Central memory CD8-positive, alpha-beta T cell (primary cell): ENCODE measurements at places on chromosomes 13 and 19.
A peak's percentile ranks its signal among the peaks of the same experiment; 100 is the strongest.

- DNase-seq: no peak
Measured at GRCh38 chr19:7489609-7490044, 792 bp upstream of the PEX11G start.

DNA sequence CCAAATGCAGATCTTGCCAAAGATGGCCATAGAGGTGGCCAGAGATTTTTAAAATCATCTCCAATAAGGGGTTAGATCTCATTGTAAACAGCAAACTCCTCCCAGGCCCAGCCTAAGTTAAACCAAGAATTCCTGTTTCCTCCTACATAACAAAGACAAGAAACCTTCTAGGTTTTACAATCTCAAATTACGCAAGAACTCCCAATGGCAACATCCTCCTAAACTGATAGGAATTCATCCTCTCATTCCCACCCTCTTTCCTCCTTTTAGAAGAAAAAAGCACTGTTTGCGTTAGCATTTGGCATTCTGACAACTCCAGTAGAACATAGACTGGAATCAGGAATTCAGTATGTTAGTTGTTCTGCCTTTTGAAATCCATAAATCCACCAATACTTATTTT lies 14.6 kb downstream of the PROSER1 start:
- no peak for DNase-seq

GRCh38 chr13:46909042-46909441 lies 12.2 kb upstream of the HTR2A start:
- no peak for DNase-seq

DNA sequence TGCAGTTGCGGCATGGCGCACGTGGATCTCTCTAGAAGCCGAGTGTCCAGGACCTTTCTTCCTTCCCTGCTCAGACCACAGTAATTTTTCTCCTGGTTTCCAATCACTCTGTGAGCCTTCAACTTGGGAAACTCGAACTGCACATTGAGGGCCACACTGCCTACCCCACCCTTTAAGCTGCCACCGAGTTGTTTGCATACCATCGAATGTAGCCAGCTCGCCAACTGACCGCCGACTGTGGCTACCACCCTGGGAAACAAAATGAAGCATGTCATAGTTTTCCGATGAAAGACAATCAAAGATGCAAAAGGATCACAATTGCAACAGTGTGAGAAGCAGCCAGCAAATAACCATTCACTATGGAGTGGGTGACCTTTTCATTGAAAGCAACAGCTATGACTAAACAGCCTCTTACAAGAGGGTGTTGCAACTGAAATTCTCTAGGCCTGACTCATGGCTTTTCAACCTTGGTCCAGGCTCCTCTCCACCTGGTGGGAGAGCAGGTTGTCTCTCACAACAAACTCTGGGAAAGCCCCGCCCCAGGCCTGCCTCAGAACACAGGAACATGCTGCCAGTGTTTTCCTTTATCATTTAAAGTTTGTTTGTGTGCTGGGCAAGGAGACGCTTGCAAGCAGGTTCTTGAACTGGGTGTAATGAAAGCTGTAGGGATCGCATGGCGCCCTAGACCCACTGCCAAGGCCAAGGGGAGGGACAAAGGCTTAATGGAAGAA lies 141.7 kb upstream of the SERP2 start:
- no peak for DNase-seq

DNA sequence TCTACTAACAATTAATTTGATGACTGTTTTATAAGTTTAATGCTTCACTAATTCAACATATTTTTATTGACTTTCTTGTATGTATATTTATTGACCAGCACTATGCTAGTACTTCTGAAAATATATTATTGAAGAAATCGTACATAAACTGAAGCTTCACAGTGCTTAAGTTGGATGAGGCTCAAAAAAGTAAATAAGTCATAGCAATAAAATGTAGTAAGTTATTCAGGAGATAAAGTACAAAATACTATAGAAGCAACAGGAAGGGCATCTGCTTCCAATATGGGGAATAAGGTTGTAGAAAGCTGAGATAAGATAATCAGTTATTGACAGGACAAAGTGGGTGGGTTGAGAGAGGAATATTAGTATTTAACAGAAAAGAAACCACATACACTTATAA lies 944.9 kb upstream of the MIR17HG start:
- no peak for DNase-seq

- no peak for DNase-seq
Measured at GRCh38 chr13:110000534-110001345, 214.4 kb upstream of the IRS2 start.

DNA sequence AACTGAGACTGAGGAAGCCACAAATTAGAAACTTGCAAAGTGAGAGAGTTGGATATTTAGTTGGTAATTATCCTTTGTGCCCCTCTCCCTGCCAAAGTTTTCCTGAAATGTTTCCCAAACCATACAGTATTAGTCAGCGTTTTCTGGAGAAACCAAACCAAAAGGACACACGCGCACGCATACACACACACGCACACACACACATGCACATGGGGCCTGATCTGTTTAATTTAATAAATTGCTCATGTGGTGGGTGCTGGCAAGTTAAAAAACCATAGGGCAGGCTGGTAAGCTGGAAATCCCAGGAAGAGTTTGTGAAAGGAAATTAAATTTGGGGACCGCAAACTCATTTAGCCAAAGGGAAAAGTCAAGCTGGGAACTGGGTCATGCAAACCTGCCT lies 11.7 kb upstream of the CYSLTR2 start:
- no peak for DNase-seq

DNA sequence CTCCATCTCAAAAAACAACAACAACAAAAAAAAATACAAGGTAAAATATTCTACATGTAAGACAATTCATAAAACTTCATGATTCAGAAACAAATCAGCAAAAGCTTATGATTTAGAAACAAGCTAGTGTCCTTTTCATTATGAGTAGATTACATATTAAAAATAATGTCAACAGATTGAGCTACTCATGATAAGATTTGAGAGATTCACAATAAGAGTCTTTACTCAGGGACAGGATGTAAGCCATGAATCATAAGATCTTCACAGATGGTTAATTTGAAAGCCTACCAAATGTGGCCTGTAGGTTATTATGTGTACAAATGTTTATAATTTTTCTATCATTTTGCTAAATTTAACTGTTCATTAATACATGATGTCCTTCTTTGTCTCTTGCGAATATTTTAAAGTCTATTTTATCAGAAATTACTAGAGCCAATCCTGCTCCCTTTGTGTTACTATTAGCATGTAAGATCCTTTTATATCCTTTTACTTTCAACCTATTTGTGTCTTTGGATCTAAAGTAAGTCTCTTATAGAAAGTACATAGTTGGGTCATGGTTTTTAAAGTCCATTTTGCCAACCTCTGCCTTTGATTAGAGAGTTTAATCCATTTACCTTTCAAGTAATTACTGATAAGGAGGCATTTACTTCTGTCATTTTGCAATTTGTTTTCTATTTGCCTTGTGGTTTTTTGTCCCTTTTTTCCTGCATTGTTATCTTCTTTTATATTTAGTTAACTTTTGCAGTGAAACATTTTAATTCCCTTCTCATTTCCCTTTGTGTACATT lies 68.3 kb upstream of the RXFP2 start:
- no peak for DNase-seq

DNA sequence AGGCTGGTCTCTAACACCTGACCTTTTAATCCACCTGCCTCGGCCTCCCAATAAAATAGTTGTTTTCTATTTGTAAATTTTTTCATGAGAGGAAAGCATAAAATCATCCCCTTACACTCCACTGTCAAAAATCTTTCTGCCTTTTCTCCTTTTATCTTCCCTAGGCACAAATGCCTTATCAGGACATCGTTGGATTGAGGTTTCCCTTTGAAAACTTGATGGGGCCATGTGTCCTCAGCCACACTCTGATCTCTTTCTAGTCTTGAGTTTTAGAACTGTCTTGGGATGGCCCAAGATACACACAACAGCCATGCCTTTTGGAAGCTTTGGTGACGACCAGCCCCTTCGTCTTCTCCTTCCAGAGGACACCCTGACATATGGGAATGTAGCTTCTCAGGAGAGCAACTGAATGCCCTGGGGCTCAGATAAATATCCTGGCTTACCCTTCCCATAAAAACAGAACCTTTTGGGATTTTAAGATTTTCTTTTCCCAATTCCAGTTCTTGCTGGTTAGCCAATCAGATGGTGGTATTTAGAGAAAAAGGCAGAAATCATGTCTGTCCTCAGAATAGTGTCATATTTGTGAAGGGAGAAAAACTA lies 112.4 kb downstream of the ZNF429 start:
- no peak for DNase-seq

- peak; percentile 70 for DNase-seq
Measured at GRCh38 chr19:48351341-48351752, 12.4 kb downstream of the TMEM143 start.

GRCh38 chr19:11256189-11256588 lies 6.1 kb downstream of the DOCK6 start:
- DNase-seq: no peak

DNA sequence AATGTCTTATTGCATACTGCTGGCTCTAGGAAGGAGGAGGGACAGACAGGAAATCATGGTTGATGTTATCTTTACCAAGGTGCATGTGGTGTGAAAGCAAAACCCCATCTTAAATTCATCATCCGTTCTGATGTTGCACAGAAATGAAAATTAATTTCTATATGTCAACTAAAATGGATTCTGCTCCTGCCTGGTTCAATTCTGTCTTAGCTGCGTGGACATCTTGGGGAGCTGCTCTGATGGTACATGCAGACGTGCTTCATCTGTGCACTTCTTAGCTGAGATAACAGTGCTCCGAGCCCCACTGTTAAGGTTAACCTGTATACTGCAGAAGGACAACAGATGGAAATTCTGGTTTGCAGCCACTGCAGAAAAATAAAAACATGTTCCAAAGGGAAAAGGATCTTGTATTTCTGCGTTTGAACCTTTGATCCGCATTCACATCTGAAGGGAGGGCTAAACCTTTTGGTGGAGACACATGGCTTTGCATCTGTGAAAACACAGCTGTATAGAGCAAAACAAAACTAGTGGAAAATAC lies 155.6 kb downstream of the TM9SF2 start:
- DNase-seq: peak; percentile 27

DNA sequence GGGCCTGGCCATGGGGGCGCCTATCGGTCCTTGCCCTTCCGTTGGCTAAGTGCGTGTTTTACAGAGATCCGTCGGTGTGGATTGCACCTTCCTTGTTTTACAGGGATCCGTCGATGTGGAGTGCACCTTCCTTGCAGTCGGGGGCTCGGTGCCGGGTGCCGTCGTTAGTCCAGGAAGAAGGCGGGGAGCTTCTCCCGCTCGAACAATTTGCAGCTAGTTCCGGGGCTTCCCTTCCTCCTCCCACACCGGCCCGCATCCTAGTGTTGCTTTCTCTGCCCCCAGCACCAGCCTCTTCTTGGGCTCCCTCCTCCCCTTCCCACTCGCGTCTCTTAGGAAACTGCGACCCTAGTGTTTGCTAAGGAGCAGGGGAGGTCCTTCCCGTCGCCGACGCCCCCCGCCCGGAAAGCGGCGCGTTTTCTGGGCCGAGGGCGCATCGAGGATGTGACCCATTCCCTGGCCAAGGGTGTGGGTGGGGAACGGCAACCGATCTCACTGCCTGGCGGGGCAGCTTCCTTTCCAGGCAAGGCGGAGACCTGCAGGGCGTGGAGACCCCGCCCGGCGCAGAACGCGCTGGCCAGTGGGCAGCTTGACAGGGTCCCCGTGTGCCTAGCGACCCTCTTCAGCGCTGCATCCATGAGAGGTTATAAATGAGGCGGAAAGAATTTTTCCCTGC lies 75.7 kb upstream of the ZNF91 start:
- DNase-seq: no peak

DNA sequence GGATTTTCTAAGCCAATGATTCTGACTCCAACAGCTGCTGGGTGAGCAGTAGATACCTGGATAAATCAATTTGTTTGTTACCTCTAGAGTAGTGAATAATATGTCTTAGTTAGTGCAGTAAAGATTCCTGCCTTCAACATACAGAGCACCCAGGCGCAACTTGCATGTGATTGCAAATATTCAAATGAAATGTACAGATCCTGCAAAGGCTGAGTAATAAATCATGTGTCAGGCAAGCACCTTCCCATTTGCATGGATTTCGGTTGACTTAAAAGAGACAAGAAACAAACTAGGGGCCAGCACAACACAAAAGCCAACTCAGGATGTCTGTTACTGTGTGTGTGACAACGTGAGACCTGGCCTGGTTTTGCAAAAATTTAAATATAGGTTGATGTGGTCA lies 79.7 kb downstream of the TNFSF11 start:
- DNase-seq: no peak

GRCh38 chr13:58300224-58300623 lies 668.7 kb downstream of the PCDH17 start:
- no peak for DNase-seq

DNA sequence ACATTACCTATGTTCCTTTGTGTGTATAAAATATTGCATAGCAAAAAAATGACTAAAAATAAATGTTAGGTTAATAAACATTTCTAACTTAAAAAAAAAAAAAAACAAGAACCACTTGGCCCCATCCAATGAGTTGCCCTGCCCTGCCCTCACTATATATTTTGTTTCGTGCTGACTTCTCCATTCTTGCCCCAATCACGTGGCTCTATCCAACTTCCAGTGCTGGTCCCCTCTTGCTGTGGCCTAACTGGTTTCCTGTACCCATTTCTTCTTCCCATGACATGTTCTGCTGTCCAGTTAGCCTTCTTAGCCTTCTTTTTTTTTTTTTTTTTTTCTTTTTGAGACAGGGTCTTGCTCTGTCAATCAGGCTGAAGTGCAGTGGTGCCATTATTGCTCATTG lies 151.6 kb downstream of the FOXO1 start:
- no peak for DNase-seq

- DNase-seq: no peak
Measured at GRCh38 chr19:50668416-50668815, 19.2 kb downstream of the C19orf81 start.

DNA sequence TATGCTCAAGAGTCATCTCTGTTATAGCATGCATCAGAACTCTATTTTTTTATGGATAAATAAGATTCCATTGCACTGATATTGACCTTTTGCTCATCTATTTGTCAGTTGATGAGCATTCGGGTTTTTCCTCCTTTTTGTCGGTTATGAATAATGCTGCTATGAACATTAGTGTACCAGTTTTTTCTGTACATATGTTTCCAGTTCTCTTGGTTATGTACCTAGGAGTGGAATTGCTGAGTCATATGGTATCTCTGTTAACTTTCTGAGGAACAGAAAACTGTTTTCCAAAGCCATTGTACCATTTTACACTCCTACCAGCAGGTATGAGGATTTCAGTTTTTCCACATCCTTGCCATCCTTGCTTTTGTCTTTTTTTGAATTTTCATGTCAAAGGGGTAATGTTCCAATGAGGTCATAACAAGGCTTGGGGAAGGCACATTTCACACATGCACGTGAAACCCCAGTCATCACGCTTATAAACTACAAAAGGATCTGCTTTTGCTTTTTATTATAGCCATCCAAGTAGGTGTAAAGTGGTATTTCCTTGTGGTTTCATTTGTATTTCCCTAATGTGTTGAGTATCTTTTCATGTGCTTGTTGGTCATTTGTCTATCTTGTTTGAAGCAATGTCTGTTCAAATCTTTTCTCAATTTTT lies 14.6 kb downstream of the KBTBD7 start:
- DNase-seq: no peak

- no peak for DNase-seq
Measured at GRCh38 chr19:14349426-14349825, 31.8 kb upstream of the ADGRE5 start.

- no peak for DNase-seq
Measured at GRCh38 chr19:43774103-43774939, 6.5 kb downstream of the KCNN4 start.
